Lower lobe of right lung (tissue), 2 donors: ENCODE measurements at places on chromosomes 2 and 18. TPM values are rescaled to one million over a fixed set of nuclear protein-coding genes. Genes with fewer than 3 reads are reported as not detected.

The CFAP53 gene
- total RNA-seq, result 3.7 TPM

DNA sequence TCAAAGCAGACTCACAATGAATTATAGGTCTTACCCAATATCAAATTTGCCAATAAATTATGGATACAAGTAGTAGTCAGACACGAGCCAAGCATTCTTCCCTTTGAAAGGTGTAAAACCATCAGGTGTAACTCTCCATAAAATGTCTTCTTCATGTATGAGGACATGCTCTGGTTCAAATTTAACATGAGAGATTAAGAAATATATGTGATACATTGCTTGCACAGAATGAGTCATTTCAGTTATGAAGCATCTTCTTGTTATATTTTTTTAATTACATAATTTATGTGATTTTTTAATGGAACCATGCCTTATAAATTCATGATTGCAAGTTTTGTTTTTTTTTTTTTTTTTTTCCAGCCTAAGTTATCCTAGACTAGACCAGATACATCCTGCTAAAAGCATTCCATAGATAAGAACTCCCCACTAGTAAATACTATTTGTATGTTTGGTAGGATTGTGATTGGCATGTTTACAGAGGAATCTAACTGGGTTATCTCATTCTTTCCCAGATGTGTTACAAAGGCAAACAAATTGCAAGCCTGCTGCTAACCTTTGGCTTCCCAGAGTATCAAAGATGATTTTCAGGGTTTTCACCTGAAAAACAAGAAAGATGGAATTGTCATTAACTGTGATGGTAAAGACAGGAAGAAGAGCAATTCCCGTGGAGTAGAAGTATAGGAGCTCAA lies 621.9 kb downstream of the XIRP2 start:
- H3K4me1 ChIP-seq, result no peaks in the 10 kb centered on the region
- no peaks in the 10 kb centered on the region for H3K36me3 ChIP-seq
- H3K27ac ChIP-seq, result no peak overlapping the region

DNA sequence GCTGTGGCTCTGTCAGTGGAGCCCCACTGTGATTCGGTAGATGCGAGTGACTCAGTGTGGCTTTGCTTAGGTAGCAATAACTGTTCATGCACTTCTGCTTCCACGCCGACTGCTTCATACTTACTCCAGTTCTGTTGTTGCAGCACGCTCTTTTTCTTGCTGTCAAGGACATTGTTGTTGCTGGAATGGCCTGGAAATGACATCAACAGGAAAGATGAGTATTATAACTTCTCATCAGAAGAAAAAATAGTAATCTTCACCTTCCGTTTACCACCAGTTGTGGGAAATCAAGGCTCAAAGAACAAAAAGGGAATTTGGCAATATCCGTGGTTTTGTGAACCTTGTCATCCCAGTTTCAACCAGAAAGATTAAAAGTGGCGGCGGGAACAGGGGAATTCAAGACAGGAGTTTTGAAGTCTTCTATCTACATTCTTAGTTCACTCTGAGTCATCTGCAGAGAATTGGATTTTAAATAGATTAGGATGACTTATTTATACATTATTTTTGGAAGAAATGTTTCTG lies 8.3 kb downstream of the TM4SF20 start:
- no peaks in the 10 kb centered on the region for H3K27me3 ChIP-seq
- peaks cover 12% of the 10 kb centered on the region for H3K4me1 ChIP-seq
- H3K27ac ChIP-seq, result no peak overlapping the region
- no peaks in the 10 kb centered on the region for H3K36me3 ChIP-seq

GRCh38 chr2:26727641-26728561 lies 35.4 kb downstream of the KCNK3 start:
- no peaks in the 10 kb centered on the region for H3K36me3 ChIP-seq
- DNase-seq, result no peak

DNA sequence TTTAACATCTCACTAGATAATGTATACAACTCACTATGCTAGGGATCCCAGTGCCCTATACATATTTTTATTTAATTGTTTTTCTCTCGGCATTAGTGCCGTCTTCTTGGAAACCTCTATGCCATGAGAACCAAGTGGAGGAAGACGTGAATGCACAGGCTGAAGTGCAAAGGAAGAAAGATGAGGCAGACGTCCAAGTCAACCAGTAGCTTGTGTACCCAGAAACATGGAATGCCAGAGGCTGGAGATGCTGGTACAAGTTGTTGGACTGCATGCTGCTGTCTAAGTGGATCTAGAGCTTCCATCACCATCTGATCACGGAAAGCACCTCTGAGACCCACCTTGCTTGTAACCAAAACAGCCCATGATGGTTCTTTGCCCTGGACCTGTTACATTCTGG lies 12.5 kb upstream of the GEMIN6 start:
- DNase-seq, result no peak
- no peaks in the 10 kb centered on the region for H3K36me3 ChIP-seq
- H3K27ac ChIP-seq, result no peak overlapping the region
- no peak overlapping the region for H3K4me3 ChIP-seq
- H3K4me1 ChIP-seq, result no peaks in the 10 kb centered on the region
- no peaks in the 10 kb centered on the region for H3K27me3 ChIP-seq
